ENCODE measurements at places on chromosomes 3 and 15. TPM values are rescaled to one million over a fixed set of nuclear protein-coding genes. Genes with fewer than 3 reads are reported as not detected.

SAXO2 gene
- total RNA-seq: 0.73 TPM

MEGF11 gene
- not detected for total RNA-seq

KLHL40 gene
- total RNA-seq: not detected

SMCO1 gene
- not detected for total RNA-seq

C3orf20 gene
- total RNA-seq: not detected

DPPA2 gene
- not detected for total RNA-seq

TFDP2 gene
- total RNA-seq: 267 TPM

CYP1A1 gene
- 2.2 TPM for total RNA-seq

ARRDC4 gene
- 106 TPM for total RNA-seq

APBA2 gene
- 3.1 TPM for total RNA-seq

SUSD5 gene
- 0.69 TPM for total RNA-seq

CLDN18 gene
- total RNA-seq: not detected

DNA sequence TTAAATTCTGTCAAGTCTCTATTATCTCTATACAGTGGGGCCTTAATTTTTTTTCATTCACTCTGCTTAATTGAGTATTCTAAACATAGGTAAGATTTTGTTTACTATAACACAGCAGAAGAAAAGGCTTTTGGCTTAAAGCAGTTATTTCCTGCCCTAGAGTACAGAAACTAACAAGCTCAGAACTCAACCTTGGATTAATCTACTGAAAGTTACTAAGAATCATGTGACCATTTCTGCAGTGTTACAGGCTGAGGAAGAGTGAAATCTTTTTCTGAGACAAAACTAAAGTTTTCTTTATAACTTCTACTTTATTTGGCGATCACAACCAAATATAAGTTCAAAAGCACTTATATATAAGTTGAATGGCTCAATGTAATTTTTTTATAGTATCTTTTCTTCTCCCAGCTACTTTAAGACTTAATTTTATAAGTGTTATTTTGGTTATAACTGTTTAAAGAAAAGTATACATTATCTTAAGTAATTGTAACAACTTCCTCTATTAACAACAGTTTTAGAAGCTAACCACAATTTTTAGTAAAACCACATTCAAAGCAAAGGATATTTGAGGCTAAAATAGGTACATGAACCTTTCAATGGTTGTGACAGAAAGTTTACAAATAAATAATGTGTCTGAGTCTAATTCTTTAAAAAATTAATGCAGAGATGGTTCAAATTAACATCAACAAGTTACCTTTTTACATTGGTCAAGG is 240.6 kb upstream of the NAALADL2 start:
- ATAC-seq: no peak

GRCh38 chr3:140536926-140537726 is 140.7 kb upstream of the TRIM42 start:
- no peak for ATAC-seq

DNA sequence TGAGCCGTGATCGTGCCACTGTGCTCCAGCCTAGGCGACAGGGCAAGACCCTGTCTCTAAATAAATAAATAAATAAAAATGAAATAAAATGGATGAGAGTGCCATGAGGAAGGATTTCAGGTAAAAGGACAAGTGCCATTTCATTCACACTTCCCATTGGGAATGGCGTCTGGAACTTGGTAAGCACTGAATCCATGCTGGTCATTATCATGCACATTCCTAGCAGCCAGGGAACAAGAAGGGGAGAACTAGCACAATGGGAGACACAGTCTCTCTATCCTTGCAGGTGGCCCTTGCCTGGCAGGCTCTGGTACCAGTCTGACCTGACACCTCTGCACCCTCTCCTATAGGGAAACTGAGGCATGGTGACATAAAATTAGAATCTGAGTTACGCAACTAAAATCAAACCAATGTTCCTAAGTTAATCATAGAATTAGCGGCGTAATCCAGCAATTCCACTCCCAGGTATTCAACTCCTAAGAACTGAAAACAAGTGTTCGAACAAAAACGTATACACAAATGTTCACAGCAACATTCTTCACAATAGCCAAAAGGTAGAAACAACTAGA is 70.8 kb upstream of the MFGE8 start:
- ATAC-seq: no peak

- ATAC-seq: no peak
These were observed 6.6 kb upstream of the CD47 start for GRCh38 chr3:108097322-108098002.

DNA sequence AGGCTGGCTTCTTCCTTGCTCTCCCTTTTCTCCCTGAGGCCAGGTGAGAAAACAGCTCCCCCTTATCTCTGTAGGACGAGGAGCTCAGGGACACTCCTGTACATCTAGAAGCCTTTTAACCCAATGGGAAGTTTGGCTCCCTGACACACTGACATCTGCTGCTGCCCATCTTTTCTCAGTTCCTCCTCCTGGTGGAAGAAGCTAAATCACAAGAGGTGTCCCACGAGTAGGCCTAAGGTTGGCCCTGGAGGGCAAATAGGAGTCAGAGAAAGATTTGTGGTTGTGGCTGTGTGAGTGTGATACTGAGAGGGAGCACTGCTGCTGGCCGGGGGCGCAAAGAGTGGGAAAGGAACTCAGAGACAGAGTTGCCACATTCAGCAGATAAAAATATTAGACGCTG is 49.5 kb downstream of the ARHGAP31 start:
- no peak for ATAC-seq

DNA sequence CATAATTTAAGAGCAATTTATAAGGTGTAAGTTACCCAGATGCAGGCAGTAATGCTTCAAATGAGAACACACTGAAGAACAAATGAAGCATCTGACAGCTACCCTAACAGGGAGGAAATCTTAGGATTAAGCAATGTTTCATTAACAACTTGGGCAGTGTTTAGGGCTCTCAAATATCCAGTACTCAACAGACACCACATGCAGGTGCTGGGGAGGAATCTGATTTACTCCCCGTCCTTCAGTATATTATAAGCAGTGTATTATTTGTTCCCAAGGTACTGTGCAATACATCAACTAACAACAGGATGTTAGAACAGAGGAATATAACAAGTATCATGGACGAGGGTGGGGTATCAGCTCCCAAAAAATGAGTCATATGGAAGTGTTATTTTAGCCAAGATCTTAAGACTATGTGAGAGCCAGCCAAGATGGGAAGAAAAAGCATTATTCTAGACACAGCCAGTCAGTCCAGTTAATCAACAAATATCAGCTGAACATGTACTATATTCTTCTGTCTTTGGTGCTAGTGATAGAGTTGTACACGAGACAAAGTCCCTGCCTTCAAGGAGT is 20.4 kb downstream of the BTBD1 start:
- peak; percentile 50 for ATAC-seq

GRCh38 chr3:53998980-53999379 is 107.3 kb upstream of the SELENOK start:
- ATAC-seq: no peak

DNA sequence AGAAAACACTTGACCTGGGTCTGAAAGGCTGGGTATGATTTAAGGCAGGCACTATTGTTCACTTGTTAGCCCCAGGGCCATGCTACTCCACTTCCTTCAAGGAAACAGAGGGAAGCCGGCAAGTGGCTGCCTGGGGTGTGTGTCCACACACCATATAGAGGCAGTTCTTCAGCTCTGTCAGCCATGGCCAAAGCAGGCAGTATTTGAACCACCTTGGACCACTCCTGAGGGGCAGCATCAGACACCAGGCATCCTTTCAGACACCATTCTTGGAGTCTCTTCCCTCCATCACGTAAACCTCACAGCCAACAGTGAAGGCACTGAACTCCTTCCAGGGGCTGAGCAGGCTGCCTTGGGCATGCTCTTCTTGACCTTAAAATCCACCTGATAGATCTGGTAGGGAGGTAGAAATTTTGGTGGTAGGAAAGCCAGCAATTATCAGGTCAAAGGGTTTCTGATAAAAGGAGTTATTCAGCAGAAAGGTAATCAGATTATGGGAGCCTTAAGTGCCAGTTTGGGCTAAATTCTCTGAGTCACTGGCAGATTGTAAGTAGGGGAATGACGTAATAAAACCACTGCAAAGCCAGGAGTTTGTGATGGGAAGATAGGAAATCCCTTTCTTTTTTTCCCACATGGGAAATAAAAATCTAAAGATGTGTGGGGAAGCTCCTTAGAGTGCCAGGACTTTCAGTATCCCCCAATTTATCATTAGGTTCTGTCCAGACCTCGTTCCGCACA is 20.2 kb downstream of the TGFBR2 start:
- no peak for ATAC-seq

DNA sequence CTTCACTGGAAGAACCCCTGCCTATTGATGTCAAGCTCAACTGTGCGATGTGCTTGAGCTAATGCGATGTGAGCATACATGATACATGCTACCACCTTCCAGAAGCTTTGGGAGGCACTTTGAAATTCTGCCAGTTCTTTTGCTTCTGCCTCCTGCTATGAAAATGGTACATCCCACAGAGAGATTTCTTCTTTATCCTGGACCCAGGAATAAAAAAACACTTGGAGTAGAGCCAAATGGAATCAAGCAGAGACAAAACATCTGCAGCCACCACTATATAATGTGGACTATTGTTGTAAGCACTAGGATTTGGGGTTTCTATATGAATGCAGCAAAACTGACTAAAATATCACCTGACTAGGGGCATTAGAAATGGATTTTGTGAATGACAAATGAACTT is 119.9 kb upstream of the GAP43 start:
- ATAC-seq: no peak

- no peak for ATAC-seq
These were observed 17.0 kb downstream of the SYNM start for GRCh38 chr15:99121691-99122410.

DNA sequence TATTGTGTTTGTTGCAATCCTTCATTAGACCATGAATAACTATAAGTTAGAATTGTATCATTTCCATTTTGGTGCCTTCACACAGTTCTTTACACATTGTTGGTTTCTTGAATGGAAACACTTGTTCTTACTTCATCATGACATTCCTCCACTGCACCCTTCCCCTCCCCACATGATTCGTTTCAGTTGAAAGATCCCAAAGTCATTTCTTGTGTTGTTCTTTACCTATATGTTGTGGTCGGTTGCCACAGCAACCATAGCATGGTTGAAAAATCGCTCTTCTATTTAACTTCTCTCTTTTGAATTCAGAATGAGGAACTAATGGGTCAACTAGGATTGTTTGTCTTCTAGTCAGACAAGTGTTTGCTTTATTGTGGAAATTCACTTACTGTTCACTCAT is 103.3 kb downstream of the IL1RAP start:
- peak; percentile 61 for ATAC-seq

DNA sequence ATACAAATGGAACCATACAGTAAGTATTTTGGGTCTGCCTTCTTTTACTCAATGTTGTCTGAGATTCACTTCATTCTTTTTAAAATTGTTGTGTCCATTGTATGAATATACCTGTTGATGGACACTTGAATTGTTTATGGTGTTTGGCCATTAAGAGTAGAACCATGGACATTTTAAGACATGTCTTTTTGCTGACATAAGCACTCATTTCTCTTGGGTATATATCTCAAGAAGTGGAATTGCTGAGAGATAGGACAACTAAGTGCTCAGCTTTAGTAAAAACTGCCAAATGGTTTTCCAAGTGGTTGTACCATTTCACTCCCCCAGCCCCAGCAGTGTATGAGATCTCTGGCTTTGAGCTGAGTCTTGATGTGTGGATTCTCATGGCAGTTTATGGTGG is 28.2 kb downstream of the POMGNT2 start:
- ATAC-seq: no peak

DNA sequence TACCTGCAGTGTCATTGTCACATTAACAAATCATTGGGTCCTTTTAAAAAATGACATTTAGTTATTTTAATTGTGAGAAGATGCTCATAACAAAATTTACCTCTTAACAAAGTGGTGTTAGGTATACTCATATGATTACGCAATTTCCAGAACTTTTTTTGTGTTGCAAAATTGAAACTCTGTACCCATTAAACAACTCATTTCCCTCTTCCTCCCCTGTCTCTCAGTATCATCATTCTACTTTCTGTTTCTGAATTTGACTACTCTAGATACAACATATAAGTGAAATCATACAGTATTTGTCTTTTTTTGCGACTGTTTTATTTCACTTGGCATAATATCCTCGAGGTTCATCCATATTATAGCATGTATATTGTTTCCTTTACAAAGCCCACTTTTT is 58.7 kb upstream of the CHST2 start:
- ATAC-seq: no peak

Data from gastroesophageal sphincter (tissue), 4 donors.